ENCODE measurements at places on chromosomes 3 and 15.
A peak's percentile ranks its signal among the peaks of the same experiment; 100 is the strongest.

- DNase-seq, result no peak
These were observed 32.9 kb downstream of the GPR176 start for GRCh38 chr15:39887211-39887610.

GRCh38 chr3:195403841-195404408 lies 38.9 kb downstream of the ACAP2 start:
- no peak for DNase-seq

DNA sequence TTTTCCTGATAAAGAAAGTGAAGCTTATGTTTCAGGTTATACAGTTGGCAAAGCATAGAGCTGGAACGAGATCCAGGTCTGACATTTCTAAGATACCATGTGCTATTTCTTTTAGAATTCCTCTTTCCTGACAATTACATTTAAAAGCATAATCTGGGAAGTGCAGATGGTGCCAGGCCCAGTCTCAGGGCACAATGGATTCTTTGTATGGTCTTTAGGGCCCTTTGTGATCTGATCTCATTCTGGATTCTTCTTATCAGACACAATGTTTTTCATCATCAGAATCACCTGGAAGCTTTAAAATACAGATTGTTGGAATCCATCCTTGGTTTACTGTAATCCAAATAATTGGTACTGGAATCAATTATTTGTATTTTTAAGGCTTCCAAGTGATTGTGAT lies 18.6 kb upstream of the GLCE start:
- no peak for DNase-seq

DNA sequence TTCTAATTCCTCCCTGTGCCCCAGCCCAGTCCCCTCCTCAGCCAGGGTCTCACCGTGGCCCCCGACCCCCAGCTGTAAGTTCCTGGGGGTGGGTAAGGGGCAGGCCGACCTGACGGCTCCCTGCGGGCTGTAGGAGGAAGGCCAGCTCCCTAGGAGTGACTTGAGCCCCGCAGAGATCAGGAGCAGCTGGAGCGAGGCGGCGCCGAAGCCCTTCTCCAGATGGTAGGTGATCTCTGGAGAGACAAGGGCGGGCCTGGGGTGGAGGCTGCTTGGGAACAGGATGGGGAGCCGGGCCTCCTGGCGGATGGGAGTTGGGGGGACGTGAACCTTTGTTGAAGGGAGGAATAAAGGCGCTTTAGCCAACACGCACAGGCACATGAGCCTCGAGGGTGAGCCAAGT lies 4.2 kb downstream of the SLC28A1 start:
- no peak for DNase-seq

DNA sequence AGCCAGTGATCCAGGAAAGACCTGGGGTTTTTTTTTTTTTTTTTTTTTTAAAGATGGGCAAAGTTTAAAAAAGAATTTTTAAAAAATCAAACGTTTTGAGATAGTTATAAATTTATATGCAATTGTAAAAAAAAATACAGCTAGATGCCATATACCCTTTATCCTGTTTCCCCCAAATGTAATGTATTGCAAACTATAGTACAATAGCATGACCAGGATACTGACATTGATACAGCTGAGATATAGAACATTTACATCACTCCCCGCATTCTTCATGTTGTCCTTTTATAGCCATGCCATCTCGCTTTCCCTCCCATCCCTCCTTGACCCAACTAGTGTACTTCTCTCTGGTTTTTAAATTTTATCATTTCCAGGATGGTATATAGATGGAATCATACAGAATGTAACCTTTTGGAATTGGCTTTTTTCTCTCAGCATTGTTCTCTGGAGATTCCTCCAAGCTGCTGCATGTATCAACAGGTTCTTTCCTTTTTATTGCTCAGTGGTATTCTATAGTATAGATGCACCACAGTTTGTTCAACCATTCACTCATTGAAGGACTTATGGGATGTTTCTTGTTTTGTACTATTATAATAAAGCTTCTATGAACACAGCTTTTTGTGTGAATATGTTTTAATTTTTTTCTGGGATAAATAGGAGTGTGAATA lies 104.9 kb downstream of the CGNL1 start:
- no peak for DNase-seq

DNA sequence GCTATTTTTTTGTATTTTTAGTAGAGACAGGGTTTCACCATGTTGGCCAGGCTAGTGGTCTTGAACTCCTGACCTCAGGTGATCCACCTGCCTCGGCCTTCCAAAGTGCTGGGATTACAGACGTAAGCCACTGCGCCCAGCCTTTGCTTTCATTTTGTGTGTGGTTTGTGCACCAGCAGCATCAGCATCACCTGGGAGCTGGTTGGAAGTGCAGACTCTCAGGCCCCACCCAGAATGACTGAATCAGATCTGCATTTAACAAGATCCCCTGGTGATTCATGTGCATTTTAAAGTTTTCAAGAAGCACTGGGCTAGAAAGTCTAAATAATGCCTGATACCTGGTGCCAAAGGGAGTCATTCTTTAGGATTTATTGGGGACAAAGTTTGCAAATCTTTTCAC lies 73.4 kb upstream of the BNIP2 start:
- DNase-seq, result no peak

DNA sequence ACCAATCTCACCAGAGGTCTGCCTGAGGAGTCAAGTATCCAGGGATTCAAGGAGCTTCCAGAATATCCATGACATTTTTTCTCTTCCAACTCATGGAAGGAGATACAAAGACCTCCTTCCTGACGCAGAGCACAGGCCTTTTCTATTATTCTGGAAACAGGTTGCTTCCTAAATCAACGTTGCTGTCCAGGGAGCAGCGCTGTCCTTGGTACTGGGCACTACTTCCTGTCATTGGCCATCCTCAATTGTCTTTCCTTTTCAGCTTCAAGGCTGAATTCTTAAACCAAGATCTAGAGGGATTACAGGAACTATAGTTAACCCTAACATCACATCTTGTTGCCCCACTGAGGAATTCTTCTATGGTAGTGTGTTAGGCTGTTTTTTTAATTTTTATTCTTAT lies 50.4 kb upstream of the TBC1D21 start:
- peak; percentile 37 for DNase-seq

- peak; percentile 68 for DNase-seq
These were observed 49.6 kb downstream of the SLMAP start for GRCh38 chr3:57805674-57806073.

DNA sequence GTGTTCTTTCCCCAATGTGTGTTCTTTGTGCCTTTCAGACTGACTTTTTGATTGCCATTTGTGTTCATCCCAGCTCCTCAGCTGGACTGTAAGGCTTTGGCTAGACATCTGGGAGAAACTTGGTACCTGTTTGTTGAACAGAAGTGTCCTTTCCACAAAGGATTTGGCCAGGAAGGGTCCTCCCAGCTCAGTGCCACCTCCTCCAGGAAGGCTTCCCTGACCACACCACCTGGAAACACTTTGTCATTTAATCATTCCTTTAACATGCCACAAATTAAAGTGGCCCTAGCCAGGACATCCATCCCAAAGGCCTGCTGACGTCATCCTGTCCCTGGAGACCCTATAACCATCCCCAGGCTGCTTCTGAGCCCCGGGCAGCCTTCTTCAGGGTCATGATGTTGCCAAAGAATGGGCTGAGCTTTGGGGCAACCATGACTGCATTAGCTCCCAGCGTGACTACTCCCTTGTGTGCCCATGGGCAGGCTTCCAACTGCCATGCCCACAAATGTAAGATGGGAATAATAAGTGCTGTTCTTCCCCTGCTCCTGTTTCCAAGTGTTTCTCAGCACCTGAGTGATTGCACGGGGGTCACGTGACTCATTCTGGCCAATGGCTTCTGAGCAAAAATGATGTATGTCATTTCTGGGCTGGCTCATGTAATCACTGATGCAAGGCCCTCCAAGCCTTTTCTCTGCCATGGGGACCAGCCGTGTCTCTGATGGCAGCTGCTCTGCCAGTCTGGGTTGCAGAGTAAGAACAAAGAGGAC lies 112.5 kb upstream of the SMAD3 start:
- no peak for DNase-seq

DNA sequence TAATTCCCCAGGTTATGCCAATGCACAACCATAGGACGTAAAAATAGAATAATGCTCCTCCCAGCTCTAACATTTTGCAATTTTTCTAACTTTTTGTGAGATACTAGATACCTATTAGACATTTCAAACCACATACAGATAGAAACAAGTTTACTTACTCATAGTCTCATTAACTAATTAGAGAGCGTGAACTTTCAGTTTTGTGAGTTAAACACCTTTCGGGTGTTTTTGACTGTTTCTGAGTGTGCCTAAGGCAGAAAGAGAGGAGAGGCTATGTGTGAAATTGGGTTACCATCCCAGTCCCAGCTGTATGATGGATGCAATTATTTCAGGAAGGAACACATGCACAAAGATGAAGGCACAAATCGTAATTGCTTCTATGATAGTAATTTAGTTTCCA lies 300.4 kb upstream of the POU1F1 start:
- no peak for DNase-seq

DNA sequence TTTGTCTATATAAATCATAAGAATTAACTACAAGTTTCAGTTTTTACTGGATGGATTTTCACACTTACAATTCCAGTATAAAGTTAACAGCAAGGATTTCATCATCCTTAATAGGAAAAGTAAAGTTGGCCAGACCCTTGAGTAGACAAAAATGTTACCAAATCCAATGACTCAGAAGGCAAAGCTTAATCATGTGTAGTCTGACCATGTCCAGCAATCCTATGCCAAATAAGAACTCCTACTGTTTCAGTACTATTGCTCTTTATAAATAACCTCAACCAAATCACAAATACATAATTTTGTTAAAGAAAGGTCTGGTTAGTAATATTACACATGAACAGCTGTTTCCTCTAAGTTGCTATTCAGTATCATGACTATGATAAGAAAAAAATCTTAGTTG lies 35.0 kb downstream of the PLOD2 start:
- DNase-seq, result peak; percentile 12
